HT-29 (cell line): ENCODE measurements at places on chromosomes 6 and 20. TPM values are rescaled to one million over a fixed set of nuclear protein-coding genes. Genes with fewer than 3 reads are reported as not detected.

Gene KCNQ5
- total RNA-seq, result not detected in 2 replicates

Gene VIP
- not detected in 2 replicates for total RNA-seq

Gene SPATA25
- 7.1 and 10.4 TPM in 2 replicates for total RNA-seq

Gene RSPH9
- not detected in 2 replicates for total RNA-seq

Gene PAQR8
- 0.89 and 1.3 TPM in 2 replicates for total RNA-seq

Gene C2
- 0.28 and 0.91 TPM in 2 replicates for total RNA-seq

Gene TSPO2
- total RNA-seq, result not detected in 2 replicates

DNA sequence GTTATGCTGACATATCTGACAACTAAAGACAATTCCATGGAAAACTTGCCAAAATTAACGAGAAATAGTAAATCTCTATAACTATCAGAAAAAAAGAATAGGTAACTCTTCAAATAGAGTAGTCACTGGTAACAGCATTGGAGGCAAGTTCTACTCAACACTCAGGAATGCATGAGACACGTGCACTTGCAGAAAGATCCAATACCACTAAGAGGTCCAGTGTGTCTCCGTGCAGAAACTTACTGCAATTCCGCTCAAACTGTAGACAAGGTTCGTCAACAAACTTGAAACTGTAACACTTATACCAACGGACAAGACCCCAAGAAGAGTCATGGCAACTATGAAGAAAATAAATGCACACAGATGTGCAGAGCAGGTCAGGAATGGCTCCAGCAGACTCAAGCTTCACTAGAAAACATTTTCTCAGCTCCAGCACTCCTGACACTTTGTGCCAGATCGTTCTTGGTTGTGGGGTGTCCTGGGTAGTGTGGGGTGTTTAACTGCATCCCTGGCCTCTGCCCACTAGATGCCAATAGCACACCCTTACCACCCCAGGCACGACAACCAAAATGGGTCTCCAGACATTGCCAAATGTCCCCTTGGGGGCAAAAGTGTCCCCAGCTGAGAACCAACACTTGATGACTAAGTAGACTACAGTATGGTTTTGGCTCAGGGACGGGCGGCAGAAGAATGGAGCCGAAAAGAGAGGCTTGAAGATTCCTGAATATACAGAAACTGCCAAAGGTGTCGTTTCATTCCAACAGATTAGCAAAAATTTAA, 134.8 kb downstream of the DTNBP1 start:
- DNase-seq, result no peak

- no peak for DNase-seq
These were observed 165.6 kb downstream of the PDE10A start for GRCh38 chr6:165497472-165497871.

DNA sequence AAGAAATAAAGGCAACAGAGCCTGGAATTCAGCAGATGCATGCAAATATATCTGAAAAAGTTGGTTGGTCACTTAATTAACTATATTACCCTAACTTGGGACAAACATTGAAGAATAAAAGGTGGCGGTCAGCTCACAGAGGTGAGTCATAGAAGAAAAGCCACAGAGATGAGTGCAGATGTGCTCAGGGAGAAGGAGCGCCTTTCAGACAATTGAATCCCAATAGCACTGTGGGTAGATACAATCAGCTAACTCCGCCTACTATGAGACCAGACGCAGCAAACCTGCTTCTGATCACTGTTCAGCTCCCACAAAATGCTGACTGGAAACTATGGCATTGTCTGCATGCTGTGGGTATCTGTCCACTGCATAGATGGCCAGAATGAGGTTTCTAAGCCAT, 447.8 kb downstream of the PTPRT start:
- no peak for DNase-seq

GRCh38 chr6:146341493-146342230, 202.0 kb upstream of the RAB32 start:
- no peak for DNase-seq

GRCh38 chr6:92201618-92202017, 1217.7 kb downstream of the EPHA7 start:
- no peak for DNase-seq

- DNase-seq, result no peak
These were observed 24.5 kb upstream of the CD83 start for GRCh38 chr6:14092838-14093789.

- no peak for DNase-seq
These were observed 48.2 kb upstream of the F13A1 start for GRCh38 chr6:6368684-6369052.

DNA sequence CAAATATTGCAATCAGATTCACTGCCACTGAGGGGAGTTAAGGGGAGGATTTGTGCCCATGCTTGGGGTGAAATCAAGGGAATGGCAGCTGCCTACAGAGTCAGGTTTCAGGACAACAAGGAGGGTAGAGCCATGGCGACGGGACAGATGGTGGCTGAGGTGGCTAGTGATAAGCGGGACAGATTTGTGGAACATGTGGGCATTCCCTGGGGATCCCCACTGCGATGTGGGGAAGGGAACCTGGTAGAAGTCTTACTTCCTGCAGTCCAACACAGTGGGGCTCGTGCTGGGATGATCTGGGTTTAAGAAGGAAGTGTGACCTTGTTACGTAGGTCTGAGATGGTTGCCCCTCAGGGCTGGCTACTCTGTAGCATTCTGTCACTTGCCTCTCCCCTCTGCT, 292.0 kb upstream of the JARID2 start:
- no peak for DNase-seq

GRCh38 chr20:58918621-58919020, 62.4 kb upstream of the NELFCD start:
- DNase-seq, result no peak

DNA sequence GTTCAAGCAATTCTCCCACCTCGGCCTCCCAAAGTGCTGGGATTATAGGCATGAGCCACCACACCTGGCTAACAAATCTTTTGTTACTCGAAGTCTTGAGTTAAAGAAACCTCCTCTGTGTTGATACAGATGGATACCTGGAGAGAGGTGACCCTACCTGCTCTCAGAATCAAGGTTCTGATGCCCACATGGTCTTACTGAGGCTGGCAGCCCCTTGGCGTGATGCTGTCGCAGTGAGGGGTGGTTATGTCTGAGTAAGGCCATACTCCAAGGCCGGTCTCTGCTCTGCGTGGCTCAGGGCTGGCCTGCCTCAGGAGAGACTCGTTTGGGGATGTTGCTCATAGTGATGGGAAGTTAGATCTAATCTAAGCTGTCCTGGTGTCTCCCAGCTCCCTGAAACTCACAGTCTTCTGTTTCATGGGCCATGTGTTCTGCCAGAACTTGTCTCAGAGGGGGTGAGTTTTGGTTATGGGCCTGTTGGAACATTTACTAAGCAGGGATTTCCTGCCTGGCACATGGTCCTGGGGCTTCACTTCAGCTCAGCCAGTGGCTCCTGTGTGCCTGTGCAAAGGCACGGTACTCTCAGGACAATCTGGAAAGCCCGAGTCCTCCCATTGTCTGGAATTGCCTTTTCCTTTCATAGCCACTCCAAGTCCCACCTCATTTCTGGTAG, 17.5 kb upstream of the TRAF3IP2 start:
- DNase-seq, result no peak

DNA sequence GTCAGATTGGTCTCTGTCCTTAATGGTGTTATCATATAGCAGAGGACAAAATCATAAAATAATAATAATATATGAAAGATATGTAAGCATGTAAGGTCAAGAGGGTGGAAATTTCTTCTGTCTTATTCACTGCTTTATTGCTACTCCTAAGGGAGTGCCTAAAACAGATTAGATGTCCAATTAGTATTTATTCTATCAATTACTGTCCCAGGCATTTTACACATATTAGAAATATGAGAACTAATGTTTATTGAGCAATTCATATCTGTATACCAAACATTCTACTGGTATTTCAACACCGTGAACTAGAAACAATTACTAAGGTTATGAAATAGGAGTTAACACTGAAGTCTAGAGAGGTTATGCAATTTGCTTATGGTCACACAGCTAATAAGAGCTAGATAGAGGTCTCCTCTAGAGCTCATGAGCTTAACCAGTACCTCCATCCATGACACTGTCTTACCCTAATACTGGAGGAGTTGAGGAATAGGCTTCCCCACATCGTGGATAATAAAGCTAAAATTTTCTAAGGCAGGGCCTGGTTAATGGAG, 302.3 kb downstream of the PLCB1 start:
- DNase-seq, result no peak

DNA sequence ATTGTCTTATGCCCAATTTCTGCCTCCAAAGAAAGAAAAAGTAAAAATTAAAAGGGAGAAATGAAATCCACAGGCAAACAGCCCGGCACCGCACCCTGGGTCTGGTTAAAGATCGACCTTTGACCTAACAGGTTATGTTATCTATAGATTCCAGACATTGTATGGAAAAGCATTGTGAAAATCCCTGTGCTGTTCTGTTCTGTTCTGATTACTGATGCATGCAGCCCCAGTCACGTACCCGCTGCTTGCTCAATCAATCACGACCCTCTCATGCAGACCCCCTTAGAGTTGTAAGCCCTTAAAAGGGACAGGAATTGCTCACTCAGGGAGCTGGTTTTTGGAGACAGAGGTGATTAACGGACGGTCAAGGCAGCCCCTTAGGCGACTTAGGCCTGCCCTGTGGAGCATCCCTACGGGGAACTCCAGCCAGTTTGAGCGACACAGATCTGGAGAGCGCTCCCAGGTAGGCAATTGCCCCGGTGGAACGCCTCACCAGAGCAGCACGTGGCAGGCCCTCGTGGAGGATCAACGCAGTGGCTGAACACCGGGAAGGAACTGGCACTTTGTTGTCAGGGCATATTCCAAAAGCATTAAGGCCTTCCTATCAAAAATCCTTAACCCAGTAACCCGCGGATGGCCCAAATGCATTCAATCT, 12.0 kb upstream of the HFE start:
- DNase-seq, result no peak

- DNase-seq, result peak; percentile 32
These were observed 101.5 kb downstream of the PHACTR3 start for GRCh38 chr20:59705651-59706399.
